ENCODE measurements at places on chromosomes 16 and 17.
A peak's percentile ranks its signal among the peaks of the same experiment; 100 is the strongest.

- DNase-seq = peak; percentile 13
Observed at GRCh38 chr17:81000631-81001357, 9.2 kb downstream of the CHMP6 start.

GRCh38 chr17:19399750-19400450 is 11.1 kb upstream of the RNF112 start:
- DNase-seq = no peak

GRCh38 chr16:2964475-2965336 is 631 bp downstream of the KREMEN2 start:
- DNase-seq = peak; percentile 76

DNA sequence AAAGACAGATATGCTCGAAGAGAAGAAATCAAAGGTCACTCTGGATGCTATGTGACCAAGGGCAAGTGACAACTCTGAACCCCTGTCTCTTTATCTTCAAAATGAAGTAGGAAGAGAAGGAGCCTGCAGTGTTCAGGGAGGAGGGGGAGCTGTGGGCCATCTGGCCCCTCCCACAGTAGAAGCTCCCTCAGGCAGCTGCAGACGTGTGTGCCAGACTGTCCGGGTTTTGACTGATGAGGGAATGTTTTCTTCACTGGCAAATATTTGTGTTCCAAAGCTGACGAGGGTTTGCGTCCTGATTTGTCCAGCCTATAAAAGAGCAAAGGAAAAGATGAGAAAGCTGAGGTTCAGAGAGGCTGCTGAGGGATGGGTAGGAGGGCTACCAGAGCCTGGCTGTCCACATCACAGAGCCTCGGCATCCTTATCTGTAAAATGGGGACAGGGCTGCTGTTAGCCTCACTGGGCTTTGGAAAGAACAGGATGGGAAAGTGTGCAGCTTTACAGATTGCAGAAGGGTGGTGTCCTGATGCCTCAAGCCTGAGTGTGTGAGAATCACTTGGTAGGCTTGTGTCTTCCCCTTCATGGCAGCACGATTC is 1.8 kb upstream of the GINS2 start:
- no peak for DNase-seq

- DNase-seq = no peak
Observed at GRCh38 chr17:266701-267667, 85.5 kb upstream of the DOC2B start.

GRCh38 chr17:3922765-3923164 is 6.5 kb upstream of the P2RX1 start:
- no peak for DNase-seq

DNA sequence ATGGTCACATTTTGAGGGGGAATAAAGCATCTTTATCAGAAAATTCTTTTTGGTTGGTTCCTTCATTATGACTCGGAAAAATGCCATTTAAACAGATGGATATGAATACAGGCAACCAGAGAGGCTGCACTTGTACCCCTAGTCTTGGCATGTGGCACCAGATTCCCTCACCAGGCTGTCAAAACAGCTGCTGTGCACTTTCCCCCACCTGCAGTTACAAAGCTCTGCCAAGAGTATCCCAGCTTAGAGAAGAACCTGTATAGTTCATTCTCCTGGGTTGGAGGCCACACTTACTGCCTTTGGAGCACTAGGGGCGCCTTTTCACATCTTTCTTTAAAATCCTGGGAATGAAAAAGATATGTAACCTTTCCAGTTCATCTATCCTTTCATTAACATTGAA is 190.3 kb downstream of the KIF2B start:
- no peak for DNase-seq

DNA sequence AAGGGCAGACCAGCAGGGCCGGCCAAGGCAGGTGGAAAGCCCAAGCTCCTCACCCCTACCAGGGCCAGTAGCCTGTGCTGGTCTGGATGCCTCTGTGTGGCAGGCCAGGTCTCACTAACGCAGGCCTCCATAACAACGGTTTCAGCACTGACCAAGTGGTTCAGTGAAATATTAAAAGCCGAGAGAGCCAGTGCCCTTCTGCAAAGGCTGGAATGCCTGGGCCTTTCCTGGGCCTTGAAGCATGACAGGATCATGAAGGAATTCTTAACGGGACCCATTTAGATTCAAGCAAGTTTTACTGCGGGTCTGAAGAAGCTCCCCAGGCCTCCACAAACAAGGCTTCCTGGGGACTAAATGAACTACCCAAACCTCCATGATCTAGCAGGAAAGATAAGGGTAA is 16.3 kb downstream of the ADAD2 start:
- DNase-seq = no peak

DNA sequence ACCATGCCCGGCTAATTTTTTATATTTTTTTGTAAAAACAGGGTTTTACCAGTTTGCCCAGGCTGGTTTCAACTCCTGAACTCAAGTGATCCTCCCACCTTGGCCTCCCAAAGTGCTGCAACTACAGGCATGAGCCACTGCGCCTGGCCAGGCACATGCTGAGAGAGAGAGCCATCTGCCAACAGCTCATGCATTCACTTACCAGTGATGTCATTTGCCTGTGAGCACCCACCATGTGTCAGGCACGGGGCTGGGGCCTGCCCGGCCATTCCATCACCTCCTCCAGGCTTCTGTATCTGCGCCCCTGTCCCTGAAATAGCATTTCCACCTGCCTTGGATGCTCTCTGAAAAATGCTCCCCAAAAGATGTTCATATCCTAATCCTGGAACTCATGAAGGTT is 43.6 kb upstream of the PEMT start:
- no peak for DNase-seq

DNA sequence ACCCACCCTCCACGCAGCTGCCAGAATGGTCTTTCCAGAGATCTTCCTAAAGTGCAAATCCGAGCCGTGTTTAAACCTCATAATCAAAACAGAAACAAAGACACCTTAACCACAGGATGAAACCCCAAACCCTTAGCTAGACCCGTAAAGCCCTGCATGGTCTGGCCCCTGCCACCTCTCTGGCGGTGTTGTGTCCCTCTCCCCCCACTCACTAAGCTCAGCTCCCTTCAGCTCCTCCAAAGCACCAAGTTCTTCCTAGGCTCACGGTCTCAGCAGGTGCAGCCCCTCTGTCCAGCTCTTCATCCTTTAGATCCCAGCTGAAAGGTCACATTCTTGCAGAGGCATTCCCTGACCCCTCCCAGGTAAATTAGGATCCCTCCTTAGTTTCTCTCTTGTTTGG is 4.4 kb upstream of the NXPH3 start:
- DNase-seq = no peak

All from B cell (primary cell).